ENCODE measurements at places on chromosomes 16 and 17.

DNA sequence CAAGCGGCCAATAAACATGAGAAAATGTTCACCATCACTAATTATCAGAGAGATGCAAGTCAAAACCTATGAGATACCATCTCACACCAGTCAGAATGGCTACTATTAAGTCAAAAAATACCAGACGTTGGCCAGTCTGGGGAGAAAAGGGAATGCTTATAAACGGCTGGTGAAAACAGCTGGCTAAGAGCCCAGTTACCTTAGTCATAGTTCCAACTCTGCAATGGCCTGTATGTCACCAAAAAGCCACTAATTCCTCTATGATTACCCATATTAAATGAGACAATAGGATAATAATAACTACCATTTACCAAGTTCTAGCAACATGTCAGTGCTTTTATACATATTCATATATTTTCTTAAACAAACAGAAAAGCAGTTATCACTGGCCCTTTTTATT, 42.9 kb upstream of the CDRT4 start:
- DNase-seq: no peak

DNA sequence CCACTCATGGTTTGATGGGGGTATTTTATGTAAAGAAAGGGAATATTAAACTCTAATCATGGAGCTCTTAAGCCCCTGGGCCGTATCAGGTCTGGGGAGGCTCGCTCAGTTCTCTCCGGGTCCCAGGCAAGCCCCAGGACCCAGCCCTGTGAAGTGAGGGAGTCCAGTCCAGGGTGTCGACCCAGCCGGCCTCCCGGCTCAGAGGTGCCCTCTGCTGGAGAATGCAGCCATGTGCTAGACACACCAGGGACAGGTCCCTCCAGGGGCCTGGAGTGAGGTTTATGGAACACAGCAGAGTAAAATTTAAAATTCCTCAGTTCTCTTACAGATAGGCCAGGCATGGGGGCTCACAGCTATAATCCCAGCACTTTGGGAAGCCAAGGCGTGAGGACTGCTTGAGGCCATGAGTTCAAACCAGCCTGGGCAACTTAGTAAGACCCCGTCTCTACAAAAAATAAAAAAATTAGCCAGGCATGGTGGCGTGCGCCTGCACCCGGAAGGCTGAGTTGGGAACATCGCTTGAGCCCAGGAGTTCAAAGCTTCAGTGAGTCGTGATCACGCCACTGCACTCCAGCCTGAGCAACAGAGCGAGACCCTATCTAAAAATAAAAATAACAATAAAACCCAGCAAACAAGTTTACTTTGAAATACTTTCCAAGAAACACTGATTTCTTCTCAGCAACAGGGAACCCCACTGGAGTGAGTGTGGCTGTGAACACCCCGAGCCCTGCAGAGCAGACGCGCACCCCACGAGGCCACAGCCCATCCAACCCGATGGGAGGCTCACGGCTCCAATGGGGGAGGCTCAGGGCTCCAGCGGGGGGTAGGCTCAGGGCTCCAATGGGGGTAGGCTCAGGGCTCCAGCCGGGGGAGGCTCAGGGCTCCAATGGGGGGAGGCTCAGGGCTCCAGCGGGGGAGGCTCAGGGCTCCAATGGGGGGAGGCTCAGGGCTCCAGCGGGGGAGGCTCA, 72.2 kb downstream of the ZNF778 start:
- peak; percentile 30 for DNase-seq

GRCh38 chr17:72382971-72383722, 262.3 kb downstream of the SOX9 start:
- DNase-seq: no peak

GRCh38 chr16:88926374-88926990, 50.5 kb downstream of the CBFA2T3 start:
- no peak for DNase-seq

GRCh38 chr16:47037396-47037745, 63.9 kb upstream of the DNAJA2 start:
- peak; percentile 59 for DNase-seq

GRCh38 chr17:78325076-78325687, 34.7 kb downstream of the SOCS3 start:
- no peak for DNase-seq

GRCh38 chr17:82016875-82017459, 5.7 kb downstream of the CENPX start:
- DNase-seq: no peak

DNA sequence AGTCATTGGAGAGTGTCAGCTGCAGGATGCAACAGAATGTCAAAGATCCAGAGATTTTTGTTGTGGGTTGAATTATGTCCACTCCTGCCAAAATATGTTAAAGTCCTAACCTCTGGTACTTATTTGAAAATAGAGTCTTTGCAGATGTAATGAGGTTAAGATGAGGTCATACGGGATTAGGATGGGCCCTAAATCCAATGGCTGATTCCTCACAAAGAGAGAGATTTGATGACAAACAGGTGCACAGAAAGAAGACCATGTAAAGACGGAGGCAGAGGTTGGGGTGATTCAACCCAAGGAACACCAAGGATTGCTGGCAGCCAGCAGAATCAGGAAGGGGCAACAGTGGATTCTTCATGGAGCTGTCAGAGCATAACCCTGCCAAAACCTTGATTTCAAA, 34.5 kb upstream of the USP22 start:
- DNase-seq: no peak

DNA sequence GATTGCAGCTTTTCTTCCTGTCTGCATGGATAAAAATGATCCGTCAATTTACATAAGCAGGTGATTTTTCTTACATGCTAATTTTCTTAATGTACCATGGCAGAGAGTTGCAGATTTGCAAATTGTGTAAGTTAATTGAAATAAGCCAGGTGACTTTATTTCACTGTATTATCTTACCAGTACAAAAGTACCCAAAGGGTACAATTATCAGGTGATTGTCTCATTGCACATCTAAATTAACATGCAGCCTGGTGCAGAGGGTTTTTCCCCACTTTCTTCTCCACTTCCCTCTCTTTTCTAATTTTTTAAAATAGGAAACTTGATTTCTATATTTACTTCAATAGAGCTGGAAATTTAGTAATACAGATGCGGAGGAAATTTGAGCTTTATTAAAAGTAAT, 11.2 kb downstream of the NLK start:
- DNase-seq: no peak

- DNase-seq: no peak
Measured at GRCh38 chr16:86379505-86379846, 130.9 kb upstream of the FOXF1 start.

DNA sequence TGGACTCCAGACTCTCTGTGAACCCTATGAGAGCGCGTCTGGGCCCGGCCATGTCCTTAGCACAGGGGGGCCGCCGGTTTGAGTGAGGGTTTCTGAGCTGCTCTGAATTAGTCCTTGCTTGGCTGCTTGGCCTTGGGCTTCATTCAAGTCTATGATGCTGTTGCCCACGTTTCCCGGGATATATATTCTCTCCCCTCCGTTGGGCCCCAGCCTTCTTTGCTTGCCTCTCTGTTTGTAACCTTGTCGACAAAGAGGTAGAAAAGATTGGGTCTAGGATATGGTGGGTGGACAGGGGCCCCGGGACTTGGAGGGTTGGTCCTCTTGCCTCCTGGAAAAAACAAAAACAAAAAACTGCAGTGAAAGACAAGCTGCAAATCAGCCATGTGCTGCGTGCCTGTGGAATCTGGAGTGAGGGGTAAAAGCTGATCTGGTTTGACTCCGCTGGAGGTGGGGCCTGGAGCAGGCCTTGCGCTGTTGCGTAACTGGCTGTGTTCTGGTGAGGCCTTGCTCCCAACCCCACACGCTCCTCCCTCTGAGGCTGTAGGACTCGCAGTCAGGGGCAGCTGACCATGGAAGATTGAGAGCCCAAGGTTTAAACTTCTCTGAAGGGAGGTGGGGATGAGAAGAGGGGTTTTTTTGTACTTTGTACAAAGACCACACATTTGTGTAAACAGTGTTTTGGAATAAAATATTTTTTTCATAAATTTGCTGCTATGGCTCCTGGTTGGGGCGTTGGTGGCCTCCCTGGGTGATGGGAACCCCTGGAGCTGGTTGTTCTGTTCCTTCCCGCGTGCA, 23.1 kb downstream of the STAT5A start:
- DNase-seq: no peak

- DNase-seq: no peak
Measured at GRCh38 chr16:86365513-86366273, 144.6 kb upstream of the FOXF1 start.

GRCh38 chr17:31388351-31388750, 3.1 kb upstream of the RAB11FIP4 start:
- DNase-seq: no peak
